ENCODE measurements at places on chromosomes 16 and 17. TPM values are rescaled to one million over a fixed set of nuclear protein-coding genes. Genes with fewer than 3 reads are reported as not detected.

The DNAH9 gene
- total RNA-seq: 1.5 TPM

GRCh38 chr17:74499992-74500391 lies 31.3 kb downstream of the CD300LB start:
- DNase-seq: no peak

- no peak for DNase-seq
Measured at GRCh38 chr17:73539166-73539565, 105.1 kb downstream of the SDK2 start.

DNA sequence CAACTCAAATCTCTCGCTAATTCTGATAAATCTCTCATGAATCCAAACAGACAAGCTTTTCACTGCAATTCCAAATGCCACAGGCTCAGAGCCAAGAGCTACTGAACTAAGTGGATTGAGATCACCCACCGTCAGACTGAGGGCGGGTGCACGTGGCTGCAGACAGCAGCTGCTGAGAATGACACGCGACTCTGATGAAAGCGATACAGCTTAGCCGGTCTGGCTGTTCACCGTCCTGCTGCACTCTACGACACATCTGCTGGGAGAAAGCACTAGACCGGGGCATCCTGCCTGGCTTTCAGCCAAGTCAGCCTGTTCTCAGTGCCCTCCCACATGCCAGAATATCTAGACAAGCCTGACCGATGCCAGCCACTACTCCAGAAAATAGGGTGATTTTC lies 42.6 kb downstream of the KLHDC4 start:
- no peak for DNase-seq

GRCh38 chr17:74733365-74734122 lies 3.5 kb upstream of the RAB37 start:
- no peak for DNase-seq

The SLFN11 gene
- 42.3 TPM for total RNA-seq

GRCh38 chr17:75834279-75834920 lies 9.8 kb downstream of the UNC13D start:
- no peak for DNase-seq

DNA sequence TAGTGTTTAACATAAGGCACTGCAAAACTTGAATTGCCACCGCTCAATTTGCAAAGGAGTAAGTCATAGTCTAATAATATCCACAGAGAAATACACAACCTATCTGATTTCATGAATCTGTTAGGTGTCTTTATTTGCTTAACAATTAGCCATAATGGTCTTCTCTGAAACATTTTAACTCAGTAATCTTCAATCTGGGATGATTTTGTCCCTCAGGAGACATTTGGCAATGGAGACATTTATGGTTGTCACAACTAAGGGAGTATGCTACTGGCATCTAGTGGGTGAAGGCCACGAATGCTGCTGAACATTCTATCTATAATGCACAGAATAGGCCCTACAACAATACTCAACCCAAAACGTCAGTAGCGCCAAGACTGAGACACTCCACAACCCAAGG lies 4.3 kb downstream of the UBE2G1 start:
- no peak for DNase-seq

GRCh38 chr17:31413874-31414549 lies 22.5 kb downstream of the RAB11FIP4 start:
- no peak for DNase-seq

GRCh38 chr17:69170377-69170776 lies 28.7 kb upstream of the ABCA6 start:
- no peak for DNase-seq

The CCL5 gene
- 0.29 TPM for total RNA-seq

GRCh38 chr17:62666061-62666800 lies 38.8 kb downstream of the MRC2 start:
- no peak for DNase-seq

DNA sequence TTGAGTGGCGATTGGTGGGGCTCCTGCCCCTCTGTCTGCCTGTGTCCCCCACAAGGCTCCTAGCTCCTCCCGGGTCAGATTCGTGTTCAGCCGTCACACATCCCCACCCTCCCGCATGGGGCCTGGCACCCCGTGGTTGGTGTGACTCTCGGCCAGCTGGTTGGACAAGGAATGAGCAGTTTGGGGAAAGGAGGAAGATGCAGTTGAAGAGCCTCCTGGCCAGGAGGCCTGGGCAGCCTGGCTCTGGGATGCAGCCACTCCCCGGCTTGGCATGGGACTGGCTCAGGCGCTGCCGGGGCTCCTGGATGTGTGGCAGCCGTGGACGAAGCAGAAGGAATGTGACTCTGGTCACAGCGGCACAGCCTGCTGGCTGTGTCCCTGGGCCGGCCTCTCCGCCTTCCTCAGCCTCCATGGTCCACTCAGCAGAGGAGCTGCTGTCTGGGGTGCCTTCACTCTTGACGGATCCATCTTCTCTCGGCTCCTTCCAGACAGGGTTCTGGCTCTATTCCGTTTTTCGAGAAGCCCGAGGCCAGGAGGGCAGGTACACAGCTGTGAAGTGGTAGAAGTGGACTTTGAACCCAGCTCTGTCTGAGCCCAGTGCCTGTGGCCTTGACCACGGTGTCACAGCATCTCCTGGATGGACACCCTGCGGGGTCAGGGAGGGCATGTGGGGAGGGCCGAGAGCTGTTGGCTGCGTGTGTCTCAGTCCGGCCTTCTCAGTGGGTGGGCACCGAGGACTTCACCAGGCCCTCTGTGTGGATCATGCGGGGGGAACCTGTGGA lies 2.1 kb downstream of the TRAF7 start:
- no peak for DNase-seq

The KRT16 gene
- total RNA-seq: not detected

DNA sequence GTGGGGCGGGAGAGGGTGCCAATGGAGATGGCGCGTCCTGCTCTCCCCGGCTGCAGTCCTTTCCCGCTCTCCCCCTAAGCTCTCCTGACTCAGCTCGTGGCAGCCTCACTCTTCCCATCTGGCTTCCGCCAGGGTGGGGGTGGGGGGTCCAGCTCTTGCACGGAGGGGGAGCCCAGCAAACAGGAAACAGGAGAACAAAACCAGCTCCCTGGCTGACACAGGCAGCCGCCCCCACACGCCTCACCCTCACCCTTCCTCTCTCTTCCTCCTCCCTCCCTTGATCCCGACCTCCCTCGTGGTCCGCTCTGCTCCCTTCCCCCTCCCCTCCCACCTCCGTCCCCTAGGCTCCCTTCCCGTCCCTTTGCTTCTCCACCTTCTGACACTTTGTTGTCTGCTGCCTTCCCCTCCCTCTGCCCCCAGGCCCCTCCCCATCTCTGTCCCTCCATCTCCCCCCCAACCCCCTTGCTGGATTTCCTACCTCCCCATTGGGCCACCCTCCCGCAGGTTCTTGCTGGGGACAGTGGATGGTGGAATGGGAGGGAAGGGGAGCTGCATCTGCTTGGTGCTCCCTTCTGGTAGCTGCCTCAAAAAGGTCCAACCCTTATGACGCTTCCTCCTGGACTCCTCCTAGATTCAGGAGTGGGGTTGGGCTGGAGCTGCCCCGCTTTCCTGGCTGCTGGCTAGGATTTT lies 23.7 kb downstream of the ARHGAP23 start:
- peak; percentile 81 for DNase-seq

GRCh38 chr17:61251939-61252865 lies 147.4 kb upstream of the TBX2 start:
- peak; percentile 90 for DNase-seq

- no peak for DNase-seq
Measured at GRCh38 chr16:17368446-17368845, 102.3 kb downstream of the XYLT1 start.

The MILR1 gene
- total RNA-seq: 3.7 TPM

DNA sequence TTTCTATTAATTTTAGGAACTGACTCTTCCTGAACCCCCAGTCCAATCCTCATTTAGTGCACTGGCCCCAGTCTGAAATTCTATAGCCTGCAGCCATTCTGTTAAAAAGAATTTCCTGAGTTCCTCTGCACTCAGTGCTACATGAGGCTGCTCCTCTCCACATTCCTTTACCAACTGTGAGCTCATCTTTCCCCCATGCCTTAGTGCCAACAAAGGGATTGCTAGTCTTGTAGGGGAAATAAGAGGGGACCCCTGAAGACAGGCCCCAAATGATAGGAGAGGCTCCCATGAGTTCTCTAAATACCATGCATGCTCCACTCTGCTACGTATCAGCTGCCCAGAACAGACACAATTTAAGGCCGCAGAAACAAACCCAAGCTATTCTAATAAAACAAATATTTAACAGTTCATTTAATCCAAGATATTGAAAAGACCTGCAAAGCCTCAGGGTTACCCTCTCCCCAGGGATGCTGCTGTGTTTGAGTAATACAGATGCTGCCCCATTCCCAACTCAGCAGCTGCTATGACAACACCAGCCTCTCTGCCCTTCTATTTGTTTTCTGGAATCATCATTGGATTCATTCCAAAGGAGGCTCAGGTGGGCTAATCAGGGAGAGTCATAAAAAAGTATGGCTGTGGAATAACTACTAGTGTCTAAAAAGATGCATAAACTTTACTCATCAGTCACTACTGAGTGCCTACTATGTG lies 228.5 kb downstream of the TOX3 start:
- DNase-seq: no peak

The TEX19 gene
- total RNA-seq: not detected

DNA sequence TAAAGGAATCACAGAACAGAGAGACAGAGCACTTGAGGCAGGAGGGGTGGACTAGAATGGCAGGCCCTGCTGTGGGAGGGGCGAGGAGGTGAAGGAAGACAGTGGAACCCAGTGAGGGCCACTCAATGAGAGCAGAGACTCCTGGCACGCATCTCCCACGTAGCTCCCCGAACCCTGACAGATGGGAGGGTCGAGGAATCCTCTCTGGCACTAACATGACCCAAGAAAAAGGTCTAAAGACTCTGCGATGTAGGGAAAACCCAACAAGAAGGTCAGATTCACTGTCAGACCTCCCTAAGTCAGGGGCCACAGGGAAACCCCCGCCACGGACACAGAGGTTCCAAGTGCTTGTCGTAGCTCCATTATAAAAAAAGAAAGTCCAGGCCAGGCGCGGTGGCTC lies 15.0 kb downstream of the ZDHHC7 start:
- DNase-seq: no peak

- no peak for DNase-seq
Measured at GRCh38 chr16:1781254-1781653, 1.1 kb downstream of the SPSB3 start.

DNA sequence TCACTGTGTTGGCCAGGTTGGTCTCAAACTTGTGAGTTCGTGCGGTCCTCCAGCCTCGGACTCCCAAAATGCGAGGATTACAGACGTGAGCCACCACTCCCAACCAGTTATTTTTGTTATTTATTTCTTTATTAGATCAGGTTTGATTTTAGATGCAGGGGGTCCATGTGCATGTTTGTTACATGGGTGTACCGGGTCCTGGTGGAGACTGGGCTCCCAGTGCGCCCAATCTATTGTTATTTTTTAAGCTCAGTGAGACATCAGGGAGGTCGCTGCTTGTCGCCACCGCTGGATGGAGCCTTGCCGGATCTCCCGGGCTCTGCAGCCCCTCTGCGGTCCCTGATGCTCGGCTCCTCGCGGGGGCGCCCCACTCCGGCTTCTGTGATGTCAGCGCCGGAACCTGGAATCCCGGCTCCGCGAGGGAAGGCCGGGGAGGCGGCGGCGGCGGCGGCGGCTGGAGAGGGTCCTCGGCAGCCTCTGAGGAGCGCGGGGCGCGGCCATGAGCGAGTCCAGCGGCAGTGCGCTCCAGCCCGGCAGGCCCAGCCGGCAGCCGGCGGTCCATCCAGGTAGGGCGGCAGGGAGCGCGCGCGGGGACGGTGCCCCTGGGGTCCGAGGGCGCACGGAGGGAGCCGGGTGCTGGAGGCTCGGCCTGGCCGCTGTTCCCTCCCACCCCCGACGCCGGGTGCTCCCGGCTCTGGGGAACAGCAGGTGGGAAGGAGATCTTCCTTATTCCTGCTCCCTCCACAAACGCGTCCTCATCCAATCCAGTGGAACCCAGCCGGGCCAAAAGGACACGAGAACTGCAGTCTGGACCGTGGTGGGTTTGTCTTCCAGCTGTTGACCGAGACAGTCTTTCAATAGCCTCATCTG lies at the start of gene TMC7:
Gene TMC7, plus strand, starts transcription at position 370 of the 870 bp plus-strand sequence. Its CDS starts 130 bp downstream, at position 500.
- peak; percentile 53 for DNase-seq

- DNase-seq: peak; percentile 8
Measured at GRCh38 chr17:260031-260791, 78.8 kb upstream of the DOC2B start.

GRCh38 chr17:1720856-1721386 lies 3.6 kb upstream of the WDR81 start:
- peak; percentile 71 for DNase-seq

- peak; percentile 8 for DNase-seq
Measured at GRCh38 chr17:80803451-80804428, 187.9 kb upstream of the CHMP6 start.

The CHST4 gene
- total RNA-seq: not detected

The SMTNL2 gene
- 6.8 TPM for total RNA-seq

DNA sequence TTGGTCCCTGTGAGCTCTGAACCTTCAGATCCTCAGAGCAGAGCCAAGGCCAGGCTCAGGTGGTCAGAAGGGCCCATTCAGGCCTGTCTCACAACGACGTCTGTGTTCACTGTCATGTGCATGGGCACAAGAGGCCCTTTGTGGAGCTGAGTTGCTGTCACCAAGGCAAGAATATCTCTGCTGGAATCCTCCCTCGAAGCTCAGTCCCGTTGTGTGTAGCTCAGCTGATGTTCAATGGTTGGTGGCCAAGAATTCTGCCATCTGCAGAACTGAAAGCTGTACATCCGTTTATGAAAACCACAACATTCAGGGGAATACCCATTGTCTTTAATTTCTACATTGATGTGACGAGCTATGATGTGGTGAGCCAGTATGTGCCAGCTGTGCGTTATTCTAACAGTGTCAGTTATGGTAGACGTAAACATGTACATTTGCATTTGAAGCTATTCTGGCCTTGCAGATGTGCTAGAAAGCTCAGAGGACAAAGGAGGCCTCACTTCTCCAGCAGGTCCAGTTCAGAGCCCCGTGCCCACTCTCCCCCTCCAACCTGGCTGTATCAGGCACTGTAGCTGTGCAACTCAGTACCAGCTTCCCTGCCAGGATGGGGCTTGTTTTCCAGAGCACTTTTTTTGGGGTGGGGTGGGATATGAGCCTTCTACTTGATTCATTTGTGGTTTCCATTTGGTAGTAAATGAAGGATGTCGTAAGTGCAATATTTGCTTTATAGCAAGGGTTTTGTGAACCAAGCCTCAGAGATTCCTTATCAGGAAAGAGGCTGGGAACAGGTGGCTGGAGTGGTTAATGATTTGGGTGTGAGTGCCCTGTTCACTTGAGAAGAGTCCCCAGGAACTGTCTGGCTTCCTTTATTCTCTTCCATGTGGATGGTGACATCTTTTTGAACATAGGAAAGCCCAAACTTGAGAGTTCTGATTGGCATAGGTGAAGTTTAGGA lies 56.1 kb downstream of the B9D1 start:
- no peak for DNase-seq

The DHODH gene
- 8.2 TPM for total RNA-seq

The TMEM235 gene
- not detected for total RNA-seq

GRCh38 chr16:51159296-51159695 lies 8.2 kb upstream of the SALL1 start:
- DNase-seq: no peak

- no peak for DNase-seq
Measured at GRCh38 chr17:64075913-64076312, 54.0 kb downstream of the ERN1 start.

DNA sequence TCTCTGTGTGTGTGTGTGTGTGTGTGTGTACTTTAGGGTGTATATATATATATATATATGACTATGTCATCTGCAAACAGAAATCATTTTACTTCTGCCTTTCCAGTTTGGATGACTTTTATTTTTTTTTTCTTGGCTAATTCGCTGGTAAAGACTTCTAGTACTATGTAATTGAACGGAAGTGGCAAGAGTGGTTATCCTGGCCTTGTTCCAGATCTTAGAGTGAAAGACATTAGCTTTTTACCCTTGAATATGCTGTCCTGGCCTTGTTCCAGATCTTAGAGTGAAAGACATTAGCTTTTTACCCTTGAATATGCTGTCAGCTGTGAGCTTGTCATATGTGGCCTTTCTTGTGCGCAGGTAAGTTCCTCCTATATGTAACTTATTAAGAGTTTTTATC lies 72.7 kb upstream of the MYOCD start:
- DNase-seq: no peak

The P2RX1 gene
- 2.6 TPM for total RNA-seq
